Retinal pigment epithelial cell (primary cell): ENCODE measurements at places on chromosomes 5 and 9.

- DNase-seq, result no peak
Observed at GRCh38 chr5:135141303-135142268, 107.6 kb upstream of the PITX1 start.

- peak; percentile 55 for DNase-seq
Observed at GRCh38 chr9:111525056-111525977, at the start of gene ZNF483. TSS of gene ZNF483 (plus strand) at chr9:111525179. CDS start at chr9:111527396, 2,217 bp downstream.

DNA sequence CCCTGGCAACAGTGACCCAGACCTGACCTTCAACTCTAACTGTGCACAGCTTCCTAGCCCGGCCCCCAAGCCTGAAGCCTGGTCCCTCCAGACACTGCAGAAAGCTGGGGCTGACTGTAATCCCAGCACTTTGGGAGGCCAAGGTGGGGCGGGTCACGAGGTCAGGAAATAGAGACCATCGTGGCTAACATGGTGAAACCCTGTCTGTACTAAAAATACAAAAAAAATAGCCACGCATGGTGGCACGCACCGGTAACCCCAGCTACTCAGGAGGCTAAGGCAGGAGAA, 35.9 kb downstream of the ADAMTS2 start:
- DNase-seq, result no peak

GRCh38 chr5:27962198-27962597, 923.8 kb upstream of the CDH9 start:
- no peak for DNase-seq

- DNase-seq, result no peak
Observed at GRCh38 chr5:111486926-111487325, 25.4 kb downstream of the STARD4 start.

- DNase-seq, result peak; percentile 44
Observed at GRCh38 chr5:175214152-175214551, 229.8 kb downstream of the DRD1 start.

GRCh38 chr5:159469496-159470372, 139.4 kb upstream of the IL12B start:
- DNase-seq, result peak; percentile 30

DNA sequence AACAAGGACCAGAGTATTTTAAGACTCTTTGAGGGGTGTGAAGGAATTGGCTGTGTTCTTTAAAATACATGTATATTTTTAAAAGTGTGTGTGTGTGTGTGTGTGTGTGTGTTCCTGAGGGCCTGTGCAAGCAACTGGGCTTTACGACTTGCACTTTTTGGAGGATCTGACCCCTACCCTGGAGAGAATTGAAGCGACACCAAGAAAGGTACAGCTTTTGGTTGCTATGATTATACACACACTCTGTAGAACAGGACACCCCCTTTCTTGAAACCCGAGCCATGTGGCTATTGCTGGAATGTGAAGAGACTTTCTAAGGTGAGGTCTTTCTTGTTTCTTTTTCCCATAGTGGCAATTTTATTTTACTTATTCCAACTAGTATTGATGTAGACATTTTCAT, 988 bp downstream of the SHISAL2B start:
- DNase-seq, result no peak

GRCh38 chr5:103582364-103582763, 19.8 kb upstream of the NUDT12 start:
- no peak for DNase-seq

- DNase-seq, result no peak
Observed at GRCh38 chr5:40046792-40047191, 622.0 kb upstream of the DAB2 start.

- DNase-seq, result no peak
Observed at GRCh38 chr5:45793638-45794532, 97.7 kb upstream of the HCN1 start.

DNA sequence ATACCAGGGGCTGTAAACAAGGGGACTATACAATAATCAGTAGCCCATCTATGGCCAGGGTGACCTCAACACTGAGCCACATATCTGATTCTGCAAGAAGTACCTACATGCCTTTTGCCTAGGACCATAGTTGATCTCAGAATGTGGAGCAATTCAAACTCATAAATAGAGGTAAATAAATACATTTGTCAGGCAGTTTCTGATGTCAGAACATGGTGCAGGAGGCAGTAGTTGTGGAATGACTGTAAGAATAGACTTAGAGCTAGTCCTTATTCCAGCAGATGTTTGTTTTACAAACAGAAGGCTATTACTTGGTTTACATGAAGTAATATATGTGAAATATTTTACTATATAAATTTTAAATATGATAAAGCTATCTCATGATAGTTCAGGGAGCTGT, 330.7 kb upstream of the DAB2 start:
- DNase-seq, result no peak

GRCh38 chr5:78387468-78388153, 27.2 kb downstream of the SCAMP1 start:
- no peak for DNase-seq

DNA sequence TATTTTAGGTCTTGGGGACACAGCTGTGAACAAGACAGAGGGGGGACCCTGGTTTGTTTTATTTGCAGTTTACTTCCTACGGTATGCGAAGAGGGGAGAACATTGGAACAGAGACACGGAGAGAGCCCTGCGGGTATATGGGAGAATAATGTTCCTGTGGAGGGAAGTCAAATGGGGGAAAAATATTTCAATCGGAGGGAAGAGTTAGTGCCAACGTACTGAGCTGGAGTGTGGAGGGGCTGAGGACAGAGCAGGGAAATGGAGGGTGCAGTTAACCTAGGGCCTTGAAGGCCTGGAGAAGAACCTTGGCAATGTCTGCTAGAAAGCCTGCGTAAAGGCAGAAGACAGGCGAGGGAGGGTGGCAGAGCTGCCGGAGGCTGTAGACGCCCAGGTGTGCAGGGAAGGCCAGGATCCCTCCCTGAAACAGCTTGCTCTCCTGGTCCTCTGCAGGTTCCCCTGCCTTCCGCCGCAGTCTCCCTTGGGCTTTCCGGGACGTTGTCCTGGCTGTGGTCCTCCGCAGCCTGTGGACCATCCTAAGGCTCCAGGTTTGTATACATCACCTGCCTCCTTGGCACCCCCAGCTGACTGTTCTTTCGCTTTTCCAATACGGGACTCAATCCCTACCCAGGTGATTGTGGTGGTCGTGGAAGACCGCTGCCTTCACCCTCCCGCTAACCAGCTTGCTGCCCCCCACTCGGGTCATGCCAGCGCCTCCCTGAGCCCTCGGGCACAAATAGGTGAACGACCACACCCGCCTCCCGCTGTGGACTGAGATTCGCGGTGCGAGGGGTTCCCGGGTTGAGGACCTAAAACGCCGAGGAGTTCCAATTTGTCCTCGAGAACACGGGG, 1.9 kb upstream of the RACK1 start:
- no peak for DNase-seq

DNA sequence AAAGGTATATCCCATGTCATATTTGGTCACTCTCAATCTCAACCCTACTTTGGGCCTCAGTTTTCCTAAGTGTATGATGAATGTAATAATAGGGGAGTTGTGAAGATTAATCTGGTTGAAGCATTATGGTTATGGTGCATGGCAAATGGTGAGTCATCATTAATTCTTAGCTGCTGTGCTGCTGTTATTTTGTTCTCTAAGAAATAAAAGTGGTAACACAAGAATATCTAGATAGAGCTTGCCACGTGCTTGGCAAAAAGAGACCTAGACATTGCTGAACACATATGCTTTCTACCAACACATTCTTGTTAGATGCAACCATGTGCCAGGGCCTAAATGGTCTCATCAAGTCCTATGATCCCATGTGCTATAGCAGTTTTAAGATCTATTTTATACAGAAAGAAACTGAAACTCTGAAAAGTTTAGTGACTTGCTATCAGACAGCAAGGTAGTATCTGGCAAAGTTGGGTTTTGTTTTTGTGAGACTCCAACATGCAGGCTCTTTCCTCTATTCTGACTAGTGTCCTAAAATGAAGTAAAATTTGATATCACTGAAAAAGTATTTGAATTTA, 699.9 kb upstream of the MEF2C start:
- peak; percentile 50 for DNase-seq

DNA sequence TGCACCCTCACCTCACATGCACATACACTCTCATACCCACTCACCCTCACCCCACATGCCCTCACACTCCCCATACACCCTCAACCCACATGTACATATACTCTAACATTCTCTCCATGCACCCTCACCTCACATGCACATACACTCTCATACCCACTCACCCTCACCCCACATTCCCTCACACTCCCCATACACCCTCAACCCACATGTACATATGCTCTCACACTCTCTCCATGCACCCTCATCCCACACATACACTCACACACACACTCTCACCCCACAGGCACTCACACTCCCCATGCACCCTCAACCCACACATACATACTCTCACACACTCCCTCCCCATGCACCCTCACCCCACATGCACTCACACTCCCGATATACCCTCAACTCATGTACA, 550.2 kb upstream of the DAP start:
- no peak for DNase-seq

DNA sequence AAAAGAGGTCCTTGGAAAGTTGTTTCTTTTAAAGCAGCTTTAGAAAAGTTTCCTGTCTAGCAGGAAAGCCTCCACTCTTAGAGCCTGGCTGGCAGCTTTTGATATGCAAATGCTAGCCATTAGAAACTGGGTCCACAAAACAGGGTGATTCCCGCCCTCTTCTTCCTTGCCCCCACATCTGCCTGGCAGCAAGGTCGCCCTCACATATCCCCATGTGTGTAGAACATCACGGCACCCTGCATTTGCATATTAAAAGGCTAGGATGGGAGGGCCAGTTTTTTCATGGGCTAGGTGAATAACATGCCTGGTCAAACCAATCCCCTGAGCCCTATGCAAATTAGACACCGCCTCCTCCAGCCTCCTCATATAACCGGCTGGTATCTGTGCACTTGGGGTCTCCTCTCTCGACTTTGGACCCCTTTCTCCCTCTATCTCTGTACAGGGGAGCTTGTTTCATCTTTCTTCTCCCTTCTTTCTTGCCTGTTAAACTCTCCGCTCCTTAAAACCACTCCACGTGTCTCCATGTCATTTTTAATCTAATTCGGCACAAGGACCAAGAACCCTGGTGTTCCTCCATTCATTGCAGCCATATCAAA, 426.8 kb upstream of the CTNND2 start:
- no peak for DNase-seq

GRCh38 chr5:83590966-83591365, 119.4 kb downstream of the VCAN start:
- no peak for DNase-seq

GRCh38 chr5:17396247-17396646, 101.8 kb upstream of the TAF11L2 start:
- DNase-seq, result no peak

DNA sequence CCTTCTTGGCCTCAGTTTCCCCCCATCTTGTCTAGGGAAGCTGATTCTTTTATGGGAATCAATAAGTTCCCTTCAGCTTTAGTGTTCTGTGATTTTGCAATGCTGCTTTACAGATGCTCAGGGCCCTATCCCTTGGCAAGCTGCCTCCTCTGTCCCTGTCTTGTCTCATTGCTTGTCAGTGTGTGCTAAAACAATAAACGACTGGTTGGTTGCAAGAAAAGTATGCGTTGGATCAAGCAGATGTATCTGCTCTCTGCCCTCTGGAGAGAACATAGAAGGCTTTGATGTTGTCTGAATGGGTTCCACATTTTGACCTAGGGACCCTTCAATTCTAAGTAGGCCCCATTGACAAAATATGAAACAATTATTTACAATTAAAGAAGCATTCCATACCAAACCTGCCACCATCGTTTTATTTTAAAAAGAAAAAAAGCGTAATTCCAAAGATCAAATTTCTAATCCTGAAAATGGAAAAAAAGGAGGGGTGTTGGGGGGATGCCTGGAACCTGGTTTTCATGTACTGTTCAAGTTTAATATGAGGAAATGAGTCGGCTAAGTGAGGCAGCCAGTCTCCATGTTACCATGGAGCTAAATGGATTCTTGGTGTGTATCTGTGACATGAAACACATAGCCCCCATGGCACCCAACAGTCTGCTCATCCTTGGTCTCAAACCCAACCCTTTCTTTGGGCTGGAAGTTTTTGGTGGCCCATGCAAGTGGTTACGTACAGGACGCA, 31.2 kb upstream of the TARS1 start:
- no peak for DNase-seq

- no peak for DNase-seq
Observed at GRCh38 chr5:173327948-173328843, at the start of gene STC2. TSS of gene STC2 (minus strand) at chr5:173328414. CDS start at chr5:173328193, 221 bp downstream.

DNA sequence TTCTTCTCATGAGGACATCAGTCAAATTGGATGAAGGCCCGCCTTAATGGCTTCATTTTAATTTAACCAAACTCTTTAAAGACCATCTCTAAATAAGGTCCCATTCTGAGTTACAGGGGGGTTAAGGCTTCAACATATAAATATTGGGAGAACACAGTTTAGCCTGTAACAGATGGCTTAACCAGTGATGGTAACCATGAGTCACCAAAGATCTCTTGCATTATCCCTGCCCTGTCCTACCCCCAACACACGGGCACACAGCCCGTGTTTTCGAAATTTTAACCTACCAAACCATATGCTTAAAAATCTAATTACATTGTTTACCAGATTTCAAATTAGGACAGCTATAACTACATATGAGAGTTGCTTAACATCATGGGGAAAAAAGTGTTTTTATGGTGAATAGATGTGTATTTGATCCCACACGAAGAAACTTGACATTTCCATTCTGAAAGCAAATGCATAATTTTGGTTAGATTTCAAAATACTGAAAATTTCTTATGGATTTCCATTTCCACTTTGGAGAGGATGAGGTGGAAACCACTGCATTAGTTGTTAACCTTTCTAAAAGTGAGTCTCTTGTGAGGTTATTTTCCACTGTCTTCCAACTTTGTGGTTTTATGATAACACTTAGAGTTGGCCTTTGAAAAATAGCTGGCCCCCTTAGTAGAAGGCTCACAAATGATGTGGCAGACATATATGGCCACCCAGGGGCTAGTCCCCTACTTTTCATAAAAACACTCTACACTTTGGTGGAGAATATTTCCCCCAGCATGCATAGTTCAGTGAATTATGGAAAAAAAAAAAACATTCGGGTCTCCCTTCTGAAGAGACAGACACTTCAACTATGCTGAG, 849.3 kb downstream of the TLE1 start:
- no peak for DNase-seq

GRCh38 chr5:59348189-59348588, 545.3 kb downstream of the PDE4D start:
- no peak for DNase-seq

DNA sequence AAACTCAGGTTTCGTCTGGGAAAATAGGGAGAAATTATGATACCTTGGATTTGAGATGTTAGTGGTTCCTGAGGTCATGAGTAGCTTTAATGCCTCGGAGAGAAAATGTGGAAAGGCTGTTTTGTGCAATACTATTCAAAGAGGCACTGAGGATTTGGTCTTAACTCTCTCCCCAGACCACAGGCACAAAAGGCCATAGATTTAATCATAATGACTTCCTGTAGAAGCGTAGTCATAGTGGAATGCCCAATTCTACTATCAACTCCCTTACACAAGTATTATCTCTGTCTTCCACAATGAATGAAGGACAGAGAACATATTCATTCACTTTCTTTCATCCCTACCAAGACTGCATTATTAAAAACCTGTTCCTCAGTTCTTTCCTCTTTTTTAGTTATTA, 153.0 kb upstream of the FTMT start:
- DNase-seq, result no peak

- no peak for DNase-seq
Observed at GRCh38 chr5:138720840-138721239, 32.4 kb upstream of the CTNNA1 start.

GRCh38 chr5:133985540-133986180, 17.2 kb upstream of the C5orf15 start:
- no peak for DNase-seq

- DNase-seq, result no peak
Observed at GRCh38 chr5:39700523-39700922, 275.7 kb upstream of the DAB2 start.

GRCh38 chr9:79026316-79026715, 545.4 kb upstream of the TLE4 start:
- no peak for DNase-seq
